ENCODE measurements at places on chromosomes 1 and 21.
A peak's percentile ranks its signal among the peaks of the same experiment; 100 is the strongest.

- no peak for DNase-seq
These were observed 59.7 kb downstream of the UBE2T start for GRCh38 chr1:202282025-202282371.

- peak; percentile 77 for DNase-seq
These were observed 7.1 kb downstream of the HPCA start for GRCh38 chr1:32893198-32894018.

DNA sequence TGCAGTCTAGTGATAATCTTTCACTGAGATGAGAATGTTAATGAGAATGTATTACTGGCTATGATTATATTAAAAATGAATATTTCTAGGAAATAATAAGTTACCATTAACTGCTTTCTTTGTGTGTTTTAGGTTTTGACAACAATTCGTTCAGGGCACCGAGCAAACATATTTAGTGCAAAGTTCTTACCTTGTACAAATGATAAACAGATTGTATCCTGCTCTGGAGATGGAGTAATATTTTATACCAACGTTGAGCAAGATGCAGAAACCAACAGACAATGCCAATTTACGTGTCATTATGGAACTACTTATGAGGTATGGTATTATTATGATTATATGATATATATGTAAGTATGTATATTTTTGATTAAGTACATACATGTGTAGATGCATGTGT lies 37.8 kb upstream of the MPC2 start:
- no peak for DNase-seq

GRCh38 chr1:55735106-55735505 lies 519.9 kb upstream of the USP24 start:
- no peak for DNase-seq
